ENCODE measurements at places on chromosomes 7 and 10.

DNA sequence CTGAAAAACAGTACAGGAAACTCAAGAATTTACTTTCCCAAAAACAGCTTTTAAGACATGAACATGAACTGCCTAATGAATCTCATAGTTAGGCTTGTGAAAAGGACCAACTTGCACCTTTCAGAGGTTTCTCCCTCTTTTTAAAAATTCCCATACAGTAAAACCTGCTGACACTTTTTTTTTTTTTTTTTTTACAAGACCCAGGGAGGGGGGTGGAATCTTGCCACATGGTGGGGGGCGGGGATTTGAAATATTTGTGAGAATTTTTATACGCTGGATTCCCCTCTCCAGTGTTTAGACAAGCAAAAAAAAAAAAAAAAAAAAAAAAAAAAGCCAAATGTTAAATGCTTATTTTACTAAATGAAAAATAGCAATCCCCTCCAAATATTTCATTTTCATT lies 57.4 kb downstream of the HIBADH start:
- DNase-seq = no peak

- DNase-seq = no peak
Measured at GRCh38 chr7:2974093-2974819, 69.4 kb downstream of the CARD11 start.

DNA sequence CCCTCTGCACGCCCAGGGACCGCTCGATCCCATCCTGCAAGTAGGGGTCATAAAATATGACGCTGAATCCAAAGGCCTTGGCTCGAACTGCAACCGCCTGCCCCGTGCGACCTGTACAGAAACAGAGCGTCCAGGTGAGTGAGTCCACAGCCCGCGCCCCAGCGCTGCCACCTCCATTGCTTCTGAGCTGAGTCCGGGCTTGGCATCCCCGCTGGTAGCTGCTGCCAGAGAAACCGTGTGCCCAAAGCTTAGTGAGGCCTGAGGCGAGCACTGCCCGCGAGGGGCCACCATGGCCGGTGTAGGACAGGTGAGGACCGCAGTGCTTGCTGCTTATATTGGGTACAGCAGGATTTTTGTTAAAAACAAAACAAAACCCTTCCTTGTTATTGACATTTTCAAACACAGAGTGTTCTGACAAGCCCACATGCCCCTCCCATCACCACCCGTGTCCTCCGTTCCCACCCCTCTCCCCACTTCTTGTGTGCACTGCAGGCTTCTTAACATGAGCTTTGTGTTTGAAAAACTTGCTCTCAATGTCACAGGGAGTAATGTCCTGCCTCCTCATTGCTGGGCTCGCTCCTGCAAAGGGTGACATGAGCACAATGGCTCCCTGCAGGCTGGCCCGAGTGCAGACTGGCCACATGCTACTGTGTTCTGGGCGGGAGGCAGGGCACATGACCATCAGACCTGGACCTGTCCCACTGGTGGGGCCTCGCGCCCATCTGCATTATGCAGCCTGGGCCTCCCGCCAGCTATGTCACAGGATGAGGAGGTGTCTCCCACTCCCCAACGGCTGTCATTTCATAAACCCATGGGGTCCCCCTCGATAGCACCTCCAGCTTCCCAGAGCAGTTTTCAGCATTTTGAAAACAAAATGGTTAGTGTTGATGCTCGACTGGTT lies 52.9 kb downstream of the ZRANB1 start:
- DNase-seq = no peak

- DNase-seq = no peak
Measured at GRCh38 chr7:33581236-33581635, 324.1 kb upstream of the BMPER start.

DNA sequence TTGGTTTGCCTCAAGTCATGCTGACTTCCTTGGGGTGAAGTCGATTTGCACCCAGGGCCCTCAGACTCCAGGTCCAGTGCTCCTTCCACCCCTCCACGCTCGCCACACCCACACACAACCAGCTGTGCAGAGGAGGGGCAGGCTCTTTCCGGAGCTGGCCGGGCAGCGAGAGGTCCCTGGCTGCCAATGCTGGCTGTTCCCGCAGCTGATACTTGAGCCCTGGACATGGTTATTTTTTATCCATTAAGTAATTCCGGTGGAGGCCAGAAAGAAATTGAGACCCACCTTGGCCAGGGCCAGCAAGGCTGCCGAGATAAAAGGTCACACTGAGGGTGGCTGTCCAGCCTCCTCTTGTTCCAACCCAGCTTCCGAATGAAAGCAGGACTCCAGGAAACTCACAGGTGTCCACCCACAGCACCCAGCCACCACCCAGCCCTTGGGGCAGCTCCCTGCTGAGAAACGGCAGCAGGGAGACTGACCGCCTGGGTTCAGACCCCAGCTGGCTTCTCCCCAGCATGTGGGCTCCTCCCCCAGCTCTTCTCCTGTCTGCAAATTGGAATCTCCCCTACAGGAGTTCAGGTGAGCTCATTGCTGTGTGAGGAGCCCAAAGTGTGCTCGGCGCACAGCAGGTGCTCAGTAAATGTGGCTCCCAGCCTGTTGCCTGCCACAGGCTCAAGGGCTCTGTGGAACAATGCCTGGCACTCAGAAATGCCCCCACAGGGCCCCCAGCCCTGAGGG lies 77.8 kb downstream of the PDGFA start:
- DNase-seq = no peak
